ENCODE measurements at places on chromosomes 1 and 21.
A peak's percentile ranks its signal among the peaks of the same experiment; 100 is the strongest.

DNA sequence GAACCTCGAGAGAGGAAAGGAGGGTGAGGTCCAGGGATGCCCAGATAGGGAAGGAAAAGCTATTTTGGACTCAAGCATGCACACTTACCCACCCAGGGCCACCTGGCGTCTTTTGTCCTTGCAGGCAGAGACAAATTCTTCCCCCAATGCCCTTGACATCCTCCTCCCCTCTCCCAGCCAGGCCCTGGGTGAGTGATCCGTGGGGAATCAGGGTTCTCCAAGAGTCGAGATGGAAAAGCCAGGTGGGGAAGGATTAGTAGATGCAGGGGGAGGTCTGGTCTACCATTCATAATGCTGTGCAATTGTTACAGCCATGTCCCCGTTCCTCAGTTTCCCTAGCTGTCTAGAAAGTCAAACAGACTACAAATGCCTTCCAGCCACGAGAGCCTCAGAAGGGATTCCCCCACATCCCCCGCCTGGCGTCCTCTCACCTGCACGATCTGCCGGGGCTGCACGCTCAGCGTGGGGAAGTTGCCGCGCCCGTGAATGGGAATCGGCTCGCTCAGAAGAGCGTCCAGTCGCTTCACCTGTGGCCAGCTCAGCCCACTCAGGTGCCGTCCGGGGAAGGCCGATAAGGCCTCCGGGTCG is 580 bp downstream of the TENT5B start:
- DNase-seq = no peak

DNA sequence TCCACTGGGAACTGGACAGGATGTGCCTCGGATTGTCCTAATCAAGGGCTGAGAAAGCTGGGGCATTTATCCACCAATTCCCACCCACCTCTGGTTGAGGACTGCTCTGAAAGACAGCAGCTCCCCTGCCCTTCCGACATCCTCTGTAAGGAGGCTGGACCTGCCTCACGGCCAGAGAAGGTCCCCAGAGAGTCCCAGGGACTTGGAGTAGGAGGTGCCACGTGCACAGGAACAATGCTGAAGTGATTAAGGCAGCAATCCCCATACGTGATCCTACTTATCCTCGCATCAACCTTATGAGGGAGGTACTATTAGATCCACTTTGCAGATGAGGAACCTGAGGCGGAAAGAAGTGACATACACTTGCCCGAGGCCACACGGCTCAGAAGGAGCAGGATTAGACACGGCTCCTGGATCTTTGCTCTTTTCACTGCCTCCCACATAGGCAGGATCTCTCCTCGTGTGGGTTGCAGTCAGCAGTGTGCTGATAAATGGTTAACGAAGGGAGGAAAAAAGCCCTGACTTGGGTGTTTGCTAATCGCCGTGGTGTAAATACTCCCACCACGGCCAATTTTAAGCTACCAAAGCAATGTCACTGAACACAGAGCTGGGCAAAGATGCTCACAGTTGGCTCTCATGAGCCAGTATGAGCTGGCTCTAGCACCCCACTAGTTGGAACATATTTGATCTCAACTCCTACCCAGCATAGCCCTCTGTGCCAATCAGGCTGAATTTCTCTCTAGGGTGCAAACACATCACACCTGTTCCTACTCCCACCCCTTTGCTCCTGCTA is 18.6 kb upstream of the LDLRAP1 start:
- no peak for DNase-seq

DNA sequence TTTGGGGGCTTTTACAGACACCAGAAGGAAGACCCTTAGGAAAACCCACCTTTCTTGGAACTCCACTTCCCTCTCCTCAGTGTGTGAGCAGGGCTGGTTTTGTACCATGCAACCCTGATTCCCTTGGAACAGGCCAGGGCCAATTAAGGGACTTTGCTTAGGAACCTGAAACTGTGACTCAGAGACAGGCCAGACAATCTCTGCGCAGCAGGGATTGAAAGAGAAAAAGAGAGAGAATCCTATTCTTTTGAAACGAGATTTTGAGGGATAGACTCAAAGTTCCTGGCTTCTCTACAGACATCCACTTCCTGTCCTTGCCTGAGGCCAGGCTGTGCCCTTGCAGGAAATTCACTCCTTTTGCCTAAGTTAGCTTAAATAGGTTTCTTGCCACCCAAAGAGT is 23.1 kb upstream of the C1orf198 start:
- no peak for DNase-seq

GRCh38 chr1:65948609-65949229 is 156.0 kb downstream of the PDE4B start:
- no peak for DNase-seq

- DNase-seq = no peak
Measured at GRCh38 chr1:160544647-160545046, 21.6 kb upstream of the SLAMF6 start.

GRCh38 chr1:33842348-33842747 is 21.5 kb upstream of the HMGB4 start:
- DNase-seq = no peak

DNA sequence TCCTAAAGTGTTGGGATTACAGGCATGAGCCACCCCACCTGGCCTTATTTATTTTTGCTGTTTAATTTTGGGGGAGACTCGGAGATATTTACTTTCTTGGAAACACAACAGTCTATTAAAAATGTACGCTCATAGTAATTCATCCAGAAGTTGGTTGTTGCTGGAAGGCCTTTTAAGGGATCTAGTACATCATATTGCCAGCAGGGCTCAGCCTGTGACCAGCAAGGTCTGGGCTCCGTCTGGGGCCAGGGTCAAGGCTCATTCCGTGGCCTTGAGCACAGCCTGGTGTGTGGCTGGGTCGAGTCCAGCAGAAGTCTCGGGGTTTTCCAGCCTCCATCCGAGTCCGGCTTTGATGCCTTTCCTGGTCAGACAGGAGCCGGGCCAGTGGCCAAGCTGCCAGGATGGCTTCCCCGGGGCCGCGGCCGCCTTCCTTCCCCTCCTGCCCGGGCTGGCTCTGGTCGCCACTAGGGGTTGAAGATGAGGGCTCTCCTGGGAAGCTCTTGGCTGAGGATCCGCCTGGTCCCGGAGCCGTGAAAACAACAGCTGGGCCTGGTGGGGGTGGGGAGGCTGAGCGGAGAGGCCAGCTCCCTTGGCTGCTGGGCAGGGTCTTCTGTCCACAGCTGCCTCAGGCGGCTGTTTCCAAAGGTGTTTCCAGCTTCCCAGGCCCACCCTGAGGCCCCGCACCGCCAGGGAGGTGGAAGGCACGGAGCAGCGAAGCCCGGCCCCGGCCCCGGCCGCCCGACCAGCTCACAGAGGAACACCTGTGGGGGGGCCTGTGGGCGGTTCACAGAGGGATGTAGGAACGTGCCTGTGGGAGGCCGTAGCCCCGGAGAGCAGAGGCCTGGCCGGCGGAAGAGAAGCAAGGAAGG is 5.1 kb upstream of the VWA1 start:
- DNase-seq = peak; percentile 85

- no peak for DNase-seq
Measured at GRCh38 chr1:83706354-83706938, 292.5 kb downstream of the TTLL7 start.

DNA sequence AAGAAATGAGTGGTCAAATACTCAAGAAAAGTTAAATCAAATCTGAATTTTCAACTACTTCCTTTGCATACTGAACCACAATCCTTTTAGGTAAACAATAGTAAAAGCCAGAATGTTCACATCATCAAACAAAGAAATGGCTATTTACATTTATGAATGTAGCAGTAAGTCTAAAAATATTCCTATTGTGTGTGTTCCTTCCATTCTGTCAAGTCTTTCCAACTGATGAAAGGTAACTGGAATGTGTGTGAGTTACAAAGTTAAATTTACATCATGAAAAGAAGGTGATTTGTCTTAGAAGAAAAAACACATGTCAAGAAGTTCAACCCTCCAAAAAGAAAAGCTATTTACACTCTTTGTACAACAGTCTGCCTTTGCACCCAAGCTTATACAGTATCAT is 203.1 kb downstream of the SIPA1L2 start:
- DNase-seq = no peak
